ENCODE measurements at places on chromosomes 12 and 14. TPM values are rescaled to one million over a fixed set of nuclear protein-coding genes. Genes with fewer than 3 reads are reported as not detected.
A peak's percentile ranks its signal among the peaks of the same experiment; 100 is the strongest.

GRCh38 chr12:101829639-101830366 lies 956 bp downstream of the GNPTAB start:
- ATAC-seq, result no peak

- ATAC-seq, result no peak
Observed at GRCh38 chr12:96766232-96766631, 140.8 kb upstream of the NEDD1 start.

DNA sequence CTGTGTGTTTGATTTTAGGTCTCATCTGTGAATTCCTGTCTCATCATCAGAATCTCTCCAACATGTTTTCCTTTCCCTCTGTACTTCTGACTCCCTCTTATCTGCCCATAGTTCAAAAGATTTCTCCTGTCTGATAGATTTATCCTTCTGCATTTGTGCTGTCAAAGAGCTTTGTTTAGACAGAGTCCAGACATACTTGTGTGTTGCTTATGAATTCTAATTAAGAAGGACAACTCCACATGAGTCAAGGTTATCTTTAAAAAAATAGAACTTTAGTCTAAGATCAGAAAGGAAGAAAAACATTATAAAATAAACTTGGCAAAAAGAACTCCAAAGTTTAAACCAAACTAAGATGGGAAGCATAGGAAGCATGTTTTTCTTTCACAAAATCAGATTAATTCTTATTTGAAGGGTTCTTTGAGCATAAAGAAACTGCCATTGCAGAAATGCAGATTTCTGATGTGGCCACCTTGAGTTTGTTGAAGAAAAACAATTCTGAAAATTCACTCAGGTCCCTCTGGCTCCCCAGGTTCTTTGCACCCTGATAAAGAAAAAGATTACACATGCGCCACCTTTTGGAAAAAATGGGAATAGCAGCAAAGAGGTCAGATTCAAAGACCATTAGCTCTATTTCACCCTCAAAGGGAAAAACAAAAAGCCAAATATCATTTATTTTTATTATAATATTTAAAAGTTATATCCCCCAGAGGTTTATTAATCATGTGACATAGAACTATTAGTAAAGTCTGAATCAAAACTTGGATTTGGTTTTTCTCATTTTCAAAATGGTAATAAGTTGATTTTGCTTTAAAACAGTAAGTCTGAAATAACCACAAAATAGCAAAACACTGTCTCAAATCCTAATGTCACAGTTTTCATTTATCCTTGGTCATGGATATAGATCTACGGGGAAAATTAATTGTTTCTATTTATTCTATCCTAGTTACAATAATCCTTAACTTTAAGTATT lies 143.7 kb upstream of the DCN start:
- no peak for ATAC-seq

GRCh38 chr14:96235426-96235825 lies 20.6 kb upstream of the BDKRB1 start:
- no peak for ATAC-seq

GRCh38 chr12:114809097-114809496 lies 125.1 kb upstream of the TBX3 start:
- no peak for ATAC-seq

GRCh38 chr14:35687335-35687939 lies 121.7 kb downstream of the RALGAPA1 start:
- peak; percentile 50 for ATAC-seq

PIGH gene
- 20.0 TPM for total RNA-seq

DNA sequence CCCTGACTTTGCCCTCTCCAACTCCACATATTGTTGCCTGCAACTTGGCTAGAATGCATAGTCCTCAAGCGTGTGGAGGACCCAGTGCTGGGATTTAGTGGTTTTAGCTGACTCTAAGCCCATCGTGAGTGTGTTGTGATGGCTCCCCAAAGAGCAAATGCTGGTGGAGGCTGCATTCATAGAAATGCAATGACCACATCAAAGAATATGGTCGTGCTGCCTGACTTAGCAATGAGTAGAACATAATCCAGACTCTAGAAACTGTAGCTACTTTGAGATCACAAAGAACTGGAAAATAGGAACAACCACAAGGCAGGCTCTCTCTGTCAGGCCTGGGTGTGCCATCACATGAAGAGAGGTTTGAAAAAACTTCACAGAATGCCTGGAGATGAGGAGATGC lies 1.3 kb downstream of the DYRK4 start:
- ATAC-seq, result no peak

KLHL33 gene
- 0.04 TPM for total RNA-seq

GRCh38 chr12:92259291-92259690 lies 113.6 kb upstream of the BTG1 start:
- ATAC-seq, result no peak

- ATAC-seq, result peak; percentile 72
Observed at GRCh38 chr14:64417055-64417770, 29.1 kb downstream of the MTHFD1 start.

DNA sequence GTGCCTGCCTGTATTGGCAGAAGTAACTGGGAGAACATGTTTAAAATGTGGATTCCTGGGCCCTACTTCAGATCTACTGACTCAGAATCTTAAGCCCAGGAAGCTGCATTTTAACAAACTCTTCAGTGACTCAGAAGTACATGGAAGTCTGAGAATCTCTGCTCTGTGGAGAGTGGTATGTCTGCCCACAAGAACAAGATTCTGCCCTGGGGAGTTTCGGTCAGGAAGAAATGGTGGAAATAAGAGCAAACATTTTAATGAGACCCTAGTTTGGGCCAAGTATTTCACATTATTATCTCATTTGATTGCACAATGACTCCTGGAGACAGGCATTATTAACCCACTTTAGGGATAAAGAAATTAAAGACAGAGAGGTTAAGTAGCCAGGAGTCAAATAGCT lies 8.2 kb downstream of the ALDH1L2 start:
- ATAC-seq, result no peak

GRCh38 chr12:44507461-44507860 lies 368.7 kb downstream of the NELL2 start:
- no peak for ATAC-seq

- ATAC-seq, result no peak
Observed at GRCh38 chr14:42214981-42215491, 608.4 kb downstream of the LRFN5 start.

DNAI7 gene
- not detected for total RNA-seq

- no peak for ATAC-seq
Observed at GRCh38 chr14:100120522-100121269, 38.7 kb downstream of the DEGS2 start.

DNA sequence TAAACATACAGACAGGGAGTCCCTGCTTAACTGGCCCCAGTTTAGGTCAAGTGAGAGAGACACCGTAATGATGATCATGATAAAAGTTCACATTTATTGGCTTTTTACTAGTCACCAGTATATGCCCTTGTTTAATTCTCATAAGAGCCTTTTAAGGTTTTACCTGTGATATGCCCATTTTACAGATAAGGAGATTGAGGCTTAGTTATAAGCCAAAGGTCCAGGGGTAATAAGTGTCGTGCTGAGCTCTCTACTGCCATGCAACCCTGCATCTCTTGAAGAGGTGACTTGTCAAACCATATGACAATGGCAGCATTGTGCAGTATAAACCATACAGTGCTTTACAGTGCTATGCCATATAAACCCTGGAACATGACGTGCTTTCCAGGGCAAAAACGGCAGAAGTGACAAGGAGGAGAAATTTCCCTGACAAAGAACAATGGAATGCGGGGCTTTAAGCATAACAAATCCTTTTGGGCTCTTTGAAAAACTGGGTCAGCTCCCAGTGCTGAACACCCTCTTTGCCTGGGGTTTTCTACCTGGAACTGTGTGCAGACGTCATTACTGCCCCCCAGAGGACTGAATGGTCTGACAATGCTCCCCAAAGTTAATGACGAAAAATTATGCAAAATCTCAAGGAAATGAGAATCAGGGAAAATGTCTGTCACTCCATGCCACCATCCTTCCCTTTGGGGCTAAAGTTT lies 59.7 kb upstream of the C14orf132 start:
- ATAC-seq, result no peak

DNA sequence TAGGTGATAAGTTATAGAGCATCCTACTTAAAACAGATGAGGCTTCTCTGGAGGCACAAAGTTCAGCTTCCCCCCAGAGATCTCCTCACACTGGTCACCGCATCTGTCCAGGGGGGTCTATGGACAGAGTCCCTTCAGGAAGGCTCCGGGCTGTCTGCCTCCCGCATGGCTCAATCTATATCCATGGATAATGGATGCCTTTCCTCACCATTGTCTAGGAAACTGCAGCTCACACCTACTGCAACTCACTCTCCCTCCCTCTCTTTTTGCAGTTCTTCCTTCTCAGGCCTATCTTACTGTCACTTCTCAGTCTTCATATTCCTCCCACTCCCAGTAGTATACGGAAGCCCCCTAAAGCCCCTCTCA lies 100.6 kb upstream of the BCL2L14 start:
- no peak for ATAC-seq

GRCh38 chr12:34402228-34402898 lies 380.1 kb downstream of the ALG10 start:
- ATAC-seq, result no peak

KRT83 gene
- not detected for total RNA-seq

BDKRB1 gene
- not detected for total RNA-seq

- ATAC-seq, result no peak
Observed at GRCh38 chr12:63934936-63935335, 90.4 kb downstream of the SRGAP1 start.

OR11G2 gene
- not detected for total RNA-seq

DNA sequence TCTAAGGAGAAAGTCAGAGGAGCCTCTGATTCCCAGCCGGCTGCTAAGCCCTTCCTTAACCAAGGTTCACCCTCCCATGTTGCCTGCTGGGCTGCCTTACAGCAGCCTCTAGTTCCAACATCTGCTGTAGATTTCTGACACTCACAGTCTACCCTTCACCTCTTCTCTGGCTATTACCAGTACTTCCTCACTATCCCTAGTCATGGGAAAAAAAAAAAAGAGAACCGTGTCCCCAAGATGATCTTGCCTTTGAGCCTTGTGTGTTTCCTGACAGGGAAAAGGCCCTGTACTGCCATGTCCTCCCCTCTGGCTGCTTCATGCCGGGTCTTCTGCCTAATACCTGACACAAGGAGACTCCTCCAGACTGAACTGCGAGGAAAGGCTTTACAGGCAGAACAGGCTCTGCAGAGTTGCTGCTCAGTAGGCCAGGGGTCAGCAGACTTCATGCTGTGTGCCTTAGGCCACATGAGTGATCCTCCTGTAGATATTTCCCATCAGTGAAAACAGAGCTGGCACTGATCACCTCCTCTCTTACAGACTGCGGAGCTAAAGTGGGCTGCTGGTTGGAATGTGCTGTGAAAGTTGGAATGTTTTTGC lies 46.8 kb downstream of the PRKCH start:
- ATAC-seq, result no peak

DNA sequence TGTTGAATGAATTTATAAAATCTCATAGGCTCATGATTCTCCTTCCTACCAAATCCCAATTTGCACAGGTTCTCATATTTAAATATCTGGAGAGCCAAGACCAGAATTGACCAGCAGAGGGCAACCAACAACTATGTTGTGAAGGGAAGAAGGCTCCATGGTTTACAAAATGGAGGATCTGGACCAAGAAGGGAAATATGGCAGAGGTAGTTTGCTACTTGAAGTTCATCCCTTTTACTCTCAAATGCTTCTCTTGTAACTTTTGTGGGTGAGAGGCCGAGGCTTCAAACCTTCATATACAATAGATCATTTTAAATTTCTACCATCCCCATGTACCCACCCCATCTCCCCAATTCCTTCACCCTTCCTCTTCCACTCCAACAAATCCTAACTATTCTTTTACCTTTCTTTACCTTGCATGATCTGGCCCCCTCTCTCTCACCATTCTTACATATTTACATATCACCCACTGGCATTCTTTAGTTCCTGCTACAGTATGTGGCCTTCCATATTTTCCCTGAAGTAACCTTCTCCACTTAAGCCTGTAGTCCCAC lies 3.8 kb upstream of the SMARCC2 start:
- peak; percentile 23 for ATAC-seq

MIA2 gene
- total RNA-seq, result 17.7 TPM

PTGER2 gene
- 8.3 TPM for total RNA-seq

SLC7A8 gene
- total RNA-seq, result 0.69 TPM

DNA sequence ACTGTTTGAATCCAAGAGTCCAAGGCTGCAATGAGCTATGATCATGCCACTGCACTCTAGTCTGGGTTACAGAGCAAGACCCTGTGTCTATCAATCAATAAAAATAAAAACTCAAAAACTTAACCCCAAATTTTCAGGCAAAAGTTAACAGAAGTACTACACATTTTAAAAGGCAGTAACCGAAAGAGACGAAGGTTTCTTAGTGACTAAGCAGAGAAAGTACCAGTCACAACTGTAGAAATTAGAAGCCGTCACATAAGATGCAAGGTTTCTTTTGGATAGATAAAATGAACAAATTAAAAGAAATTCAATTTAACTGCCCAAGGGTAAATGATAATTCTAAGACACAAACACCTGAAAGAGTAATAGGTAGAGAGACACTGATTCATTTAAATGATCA lies 103.5 kb downstream of the MED13L start:
- peak; percentile 40 for ATAC-seq

RTN1 gene
- not detected for total RNA-seq

- ATAC-seq, result no peak
Observed at GRCh38 chr14:43649508-43649907, 857.6 kb downstream of the FSCB start.

DNA sequence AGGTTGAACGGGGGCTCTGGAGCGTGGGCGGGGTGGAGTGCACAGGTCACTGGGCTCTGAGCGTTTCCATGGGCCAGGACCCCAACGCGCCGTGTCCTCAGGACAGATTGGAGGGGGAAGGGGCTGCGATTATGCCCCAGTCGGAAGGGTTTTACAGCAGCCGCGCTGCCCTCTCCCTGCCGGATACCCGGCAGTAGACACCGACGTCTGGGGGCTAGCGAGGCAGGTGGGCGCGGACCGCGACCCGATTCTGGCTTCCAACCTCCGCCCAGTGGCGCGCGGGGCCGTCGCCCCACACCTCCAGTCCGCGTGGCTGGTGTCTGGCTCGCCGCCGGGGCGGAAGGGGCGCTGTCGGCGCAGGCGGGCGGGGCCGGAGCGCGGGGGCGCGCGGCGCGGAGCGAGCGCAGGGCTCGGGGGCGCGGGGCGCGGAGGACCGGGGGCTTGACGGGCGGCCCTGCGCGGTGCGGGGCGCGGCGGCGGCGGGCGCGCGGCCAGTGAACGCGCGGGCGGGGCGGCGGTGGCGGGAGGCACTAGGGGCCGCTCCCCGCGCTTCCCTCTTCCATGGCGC lies 2.4 kb upstream of the KIF26A start:
- ATAC-seq, result no peak

- ATAC-seq, result no peak
Observed at GRCh38 chr14:63457498-63457897, 85.7 kb downstream of the PPP2R5E start.

HPD gene
- total RNA-seq, result not detected

CATSPERB gene
- total RNA-seq, result 2.5 TPM
